Common myeloid progenitor, CD34-positive (primary cell): ENCODE measurements at places on chromosomes 13 and 19.
A peak's percentile ranks its signal among the peaks of the same experiment; 100 is the strongest.

- peaks cover 34% of the 10 kb centered on the region for H3K4me1 ChIP-seq
- H3K4me3 ChIP-seq, result no peak overlapping the region
- DNase-seq, result no peak
- H3K27me3 ChIP-seq, result no peaks in the 10 kb centered on the region
- no peak overlapping the region for H3K27ac ChIP-seq
- no peaks in the 10 kb centered on the region for H3K36me3 ChIP-seq
Measured at GRCh38 chr19:48639483-48640375, 2.5 kb upstream of the DBP start.

DNA sequence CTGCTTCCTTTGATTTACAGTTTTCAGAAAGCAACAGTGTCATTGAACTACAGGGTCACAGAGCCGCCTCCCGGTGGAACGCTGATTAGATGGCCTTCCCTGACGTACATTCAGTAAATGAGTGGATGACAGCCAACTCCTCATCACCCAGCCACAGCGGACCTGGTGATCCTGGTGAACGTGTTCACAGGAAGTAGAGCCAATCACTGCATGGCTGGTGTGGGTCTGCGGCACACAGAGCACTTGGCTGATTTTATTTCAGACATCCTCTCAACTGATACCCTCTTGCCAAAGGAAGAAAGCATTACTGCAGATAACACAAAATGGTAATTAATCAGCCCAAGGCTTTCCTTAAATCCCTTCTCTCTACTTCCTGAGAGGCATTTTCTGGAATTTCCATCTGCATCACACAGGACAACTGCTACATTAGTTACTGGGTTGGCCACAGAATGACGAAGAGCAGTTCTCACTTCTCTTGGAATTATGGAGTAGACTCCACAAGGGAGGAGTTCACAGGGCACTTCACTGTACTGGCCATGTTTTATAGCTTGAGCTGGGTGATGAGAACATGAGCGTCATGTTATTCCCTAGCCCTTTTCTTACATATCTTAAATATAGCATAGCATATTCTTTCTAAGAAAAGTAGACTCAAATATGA, 84.0 kb upstream of the SLC7A1 start:
- H3K27me3 ChIP-seq, result no peaks in the 10 kb centered on the region
- DNase-seq, result no peak
- no peak overlapping the region for H3K4me3 ChIP-seq

- no peak overlapping the region for H3K27ac ChIP-seq
- H3K4me1 ChIP-seq, result peaks cover 77% of the 10 kb centered on the region
- H3K36me3 ChIP-seq, result peaks cover 18% of the 10 kb centered on the region
- H3K27me3 ChIP-seq, result no peaks in the 10 kb centered on the region
- DNase-seq, result no peak
Measured at GRCh38 chr19:16586477-16586871, 14.3 kb upstream of the SLC35E1 start.

GRCh38 chr13:34412295-34412694, 529.8 kb upstream of the NBEA start:
- no peak for DNase-seq
- H3K4me1 ChIP-seq, result no peaks in the 10 kb centered on the region
- H3K36me3 ChIP-seq, result no peaks in the 10 kb centered on the region
- H3K4me3 ChIP-seq, result no peak overlapping the region

DNA sequence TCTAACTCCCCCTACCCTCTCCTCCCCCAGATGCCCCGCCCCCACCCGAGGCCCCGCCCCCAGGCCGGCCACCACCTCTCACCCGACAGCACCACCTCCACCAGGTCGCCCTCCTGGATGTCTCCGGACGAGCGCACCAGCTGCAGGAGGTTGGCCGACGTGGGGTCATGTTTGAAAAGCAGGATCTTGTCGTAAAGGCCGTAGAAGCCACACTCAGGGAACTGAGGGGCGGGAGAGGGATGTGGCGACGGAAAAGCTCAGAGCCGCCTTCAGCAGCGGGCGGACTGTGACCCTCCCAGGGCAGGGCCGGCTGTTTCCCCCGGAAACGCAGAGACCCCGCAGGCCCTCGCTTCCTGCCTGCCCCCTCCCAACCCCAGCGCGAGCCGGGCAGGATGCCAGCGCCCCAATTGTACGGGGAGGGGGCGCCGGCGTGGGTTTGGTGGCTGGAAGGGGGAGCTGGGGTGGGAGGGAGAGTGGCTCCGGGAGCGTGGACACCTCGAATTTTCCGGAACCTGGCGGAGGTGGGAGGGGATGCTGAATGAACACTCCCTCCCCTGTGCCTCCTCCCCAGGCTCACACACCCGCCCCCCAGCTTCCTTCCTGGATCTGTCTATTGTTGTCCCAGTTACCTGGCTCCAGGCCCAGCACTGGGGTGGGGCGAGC, 3.0 kb downstream of the PRKD2 start:
- peaks cover 43% of the 10 kb centered on the region for H3K4me1 ChIP-seq
- H3K36me3 ChIP-seq, result no peaks in the 10 kb centered on the region
- no peaks in the 10 kb centered on the region for H3K27me3 ChIP-seq
- H3K4me3 ChIP-seq, result peak overlapping the region; percentile 59
- no peak overlapping the region for H3K27ac ChIP-seq
- DNase-seq, result peak; percentile 98

DNA sequence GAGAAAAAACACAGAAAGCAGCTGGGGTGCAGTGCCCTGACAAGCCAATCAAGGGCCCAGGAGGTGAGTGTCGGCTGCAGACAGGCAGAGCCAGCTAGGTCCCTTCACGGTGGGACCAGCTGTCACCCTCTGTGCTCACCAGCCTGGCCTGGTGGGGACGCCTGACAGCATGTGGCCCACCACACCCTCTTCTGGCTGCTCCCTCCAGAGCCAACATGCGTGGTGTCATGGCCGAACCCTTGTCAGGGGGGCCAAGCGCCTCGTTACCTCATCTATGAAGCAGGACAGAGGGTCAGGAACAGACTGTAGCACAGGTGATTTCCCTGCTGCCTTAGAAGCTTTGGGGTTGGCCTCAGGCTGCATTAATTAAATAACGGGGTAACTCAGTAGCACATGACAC, 40.0 kb upstream of the ISYNA1 start:
- DNase-seq, result no peak
- no peak overlapping the region for H3K27ac ChIP-seq
- no peak overlapping the region for H3K4me3 ChIP-seq
- no peaks in the 10 kb centered on the region for H3K27me3 ChIP-seq

DNA sequence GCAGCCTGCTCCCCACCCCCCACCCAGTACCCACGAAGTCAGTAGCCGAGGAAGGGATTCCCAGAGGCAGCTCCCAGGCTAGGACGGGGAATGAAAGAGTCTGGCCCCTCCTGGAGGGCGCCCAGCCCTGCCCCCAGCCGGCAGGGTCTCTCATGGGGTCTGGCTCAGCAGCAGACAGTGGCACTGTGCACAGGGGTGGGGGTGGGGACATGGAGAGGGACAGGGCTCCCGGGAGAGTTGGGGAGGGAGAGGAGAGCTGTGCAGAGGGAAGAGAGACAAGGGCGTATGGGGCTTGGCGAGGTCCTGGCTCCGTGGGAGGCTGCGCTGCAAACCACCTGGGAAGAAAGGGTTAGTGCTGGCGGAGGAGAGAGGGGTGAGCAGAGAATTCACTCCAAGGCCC, 27.7 kb upstream of the ASF1B start:
- no peak for DNase-seq
- no peaks in the 10 kb centered on the region for H3K36me3 ChIP-seq
- no peaks in the 10 kb centered on the region for H3K4me1 ChIP-seq
- H3K27ac ChIP-seq, result no peak overlapping the region

DNA sequence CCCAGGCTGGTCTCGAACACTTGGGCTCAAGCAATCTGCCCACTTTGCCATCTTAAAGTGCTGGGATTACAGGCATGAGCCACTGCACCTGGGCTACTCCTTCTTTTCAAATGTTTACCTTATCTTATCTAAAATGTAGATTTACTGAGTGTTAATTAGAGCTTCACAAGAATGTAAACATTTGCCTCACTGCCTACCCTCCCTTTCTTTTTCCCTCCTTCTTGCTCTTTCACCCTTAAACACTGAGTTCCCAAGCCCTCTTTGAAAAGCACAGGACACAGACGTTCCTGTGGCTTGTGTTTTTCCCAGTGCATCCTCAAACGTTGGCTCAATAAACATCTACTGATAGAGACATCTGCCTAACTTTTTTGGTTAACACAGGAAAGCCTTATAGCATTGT, 32.7 kb upstream of the CYSLTR2 start:
- H3K27ac ChIP-seq, result no peak overlapping the region
- no peaks in the 10 kb centered on the region for H3K27me3 ChIP-seq
- DNase-seq, result no peak

GRCh38 chr19:287381-287871, 3.8 kb downstream of the PLPP2 start:
- no peak overlapping the region for H3K4me3 ChIP-seq
- DNase-seq, result no peak
- H3K27me3 ChIP-seq, result peaks cover 34% of the 10 kb centered on the region
- H3K27ac ChIP-seq, result no peak overlapping the region
- peaks cover 13% of the 10 kb centered on the region for H3K4me1 ChIP-seq
- no peaks in the 10 kb centered on the region for H3K36me3 ChIP-seq

DNA sequence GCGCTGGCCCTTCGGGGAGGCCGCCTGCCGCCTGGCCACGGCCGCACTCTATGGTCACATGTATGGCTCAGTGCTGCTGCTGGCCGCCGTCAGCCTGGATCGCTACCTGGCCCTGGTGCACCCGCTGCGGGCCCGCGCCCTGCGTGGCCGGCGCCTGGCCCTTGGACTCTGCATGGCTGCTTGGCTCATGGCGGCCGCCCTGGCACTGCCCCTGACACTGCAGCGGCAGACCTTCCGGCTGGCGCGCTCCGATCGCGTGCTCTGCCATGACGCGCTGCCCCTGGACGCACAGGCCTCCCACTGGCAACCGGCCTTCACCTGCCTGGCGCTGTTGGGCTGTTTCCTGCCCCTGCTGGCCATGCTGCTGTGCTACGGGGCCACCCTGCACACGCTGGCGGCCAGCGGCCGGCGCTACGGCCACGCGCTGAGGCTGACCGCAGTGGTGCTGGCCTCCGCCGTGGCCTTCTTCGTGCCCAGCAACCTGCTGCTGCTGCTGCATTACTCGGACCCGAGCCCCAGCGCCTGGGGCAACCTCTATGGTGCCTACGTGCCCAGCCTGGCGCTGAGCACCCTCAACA, 1.2 kb downstream of the F2RL3 start:
- DNase-seq, result no peak
- peaks cover 56% of the 10 kb centered on the region for H3K4me1 ChIP-seq
- no peaks in the 10 kb centered on the region for H3K36me3 ChIP-seq
- peak overlapping the region; percentile 73 for H3K27ac ChIP-seq
- H3K4me3 ChIP-seq, result no peak overlapping the region
